Left lung (tissue), 14 donors: ENCODE measurements at places on chromosomes 1 and 21. TPM values are rescaled to one million over a fixed set of nuclear protein-coding genes. Genes with fewer than 3 reads are reported as not detected.
A peak's percentile ranks its signal among the peaks of the same experiment; 100 is the strongest.

- DNase-seq, result no peak
Observed at GRCh38 chr21:18614303-18614702, 210.7 kb upstream of the TMPRSS15 start.

GRCh38 chr1:233704898-233705723, 91.2 kb downstream of the KCNK1 start:
- no peak for DNase-seq

DNA sequence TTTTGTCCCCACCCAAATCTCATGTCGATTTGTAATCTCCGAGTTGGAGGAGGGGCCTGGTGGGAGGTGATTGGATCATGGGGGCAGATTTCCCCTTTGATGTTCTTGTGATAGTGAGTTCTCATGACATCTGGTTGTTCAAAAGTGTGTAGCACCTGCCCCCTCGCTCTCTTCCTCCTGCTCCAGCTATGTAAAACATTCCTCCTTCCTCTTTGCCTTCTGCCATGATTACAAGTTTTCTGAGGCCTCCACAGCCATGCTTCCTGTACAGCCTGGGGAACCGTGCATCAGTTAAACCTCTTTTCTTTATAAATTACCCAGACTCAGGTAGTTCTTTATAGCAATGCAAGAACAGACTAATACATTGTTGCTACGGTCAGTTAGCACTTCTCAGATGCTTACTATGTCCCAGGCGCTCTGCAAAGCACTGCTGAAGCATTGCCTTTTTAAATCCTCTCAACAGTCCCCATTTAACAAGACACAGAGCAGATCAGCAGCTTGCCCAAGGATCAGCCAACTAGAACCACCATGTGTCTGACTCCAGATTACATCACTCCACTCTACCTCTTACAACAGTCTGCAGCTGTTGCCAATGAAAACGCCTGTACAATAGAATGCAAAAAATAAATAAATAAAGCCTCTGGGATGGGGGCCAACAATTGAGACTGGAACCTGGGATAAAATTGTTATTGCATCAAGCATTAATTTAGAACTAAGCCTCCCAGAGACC, 52.4 kb upstream of the USP1 start:
- peak; percentile 86 for DNase-seq

DNA sequence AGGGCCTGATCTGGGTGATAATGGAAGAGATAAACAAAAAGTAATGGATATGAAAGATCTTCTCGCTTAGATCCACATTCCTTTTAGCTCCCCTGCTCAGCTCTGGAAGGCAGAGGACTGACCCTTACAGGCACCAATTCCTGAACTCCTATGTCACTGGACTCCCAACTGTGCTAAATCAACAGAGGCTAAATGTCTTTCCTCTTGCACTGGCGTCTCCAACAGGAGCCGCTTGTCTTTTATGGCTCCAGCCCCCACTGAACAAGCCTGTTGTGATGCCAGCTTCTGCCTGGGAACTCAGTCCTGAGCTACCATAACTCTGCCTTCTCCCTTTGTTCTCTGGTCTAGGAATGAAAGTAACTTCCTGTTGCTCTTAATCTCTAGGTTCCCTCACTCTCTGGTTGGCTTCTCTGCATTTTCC, 142.1 kb upstream of the COL11A1 start:
- no peak for DNase-seq

DNA sequence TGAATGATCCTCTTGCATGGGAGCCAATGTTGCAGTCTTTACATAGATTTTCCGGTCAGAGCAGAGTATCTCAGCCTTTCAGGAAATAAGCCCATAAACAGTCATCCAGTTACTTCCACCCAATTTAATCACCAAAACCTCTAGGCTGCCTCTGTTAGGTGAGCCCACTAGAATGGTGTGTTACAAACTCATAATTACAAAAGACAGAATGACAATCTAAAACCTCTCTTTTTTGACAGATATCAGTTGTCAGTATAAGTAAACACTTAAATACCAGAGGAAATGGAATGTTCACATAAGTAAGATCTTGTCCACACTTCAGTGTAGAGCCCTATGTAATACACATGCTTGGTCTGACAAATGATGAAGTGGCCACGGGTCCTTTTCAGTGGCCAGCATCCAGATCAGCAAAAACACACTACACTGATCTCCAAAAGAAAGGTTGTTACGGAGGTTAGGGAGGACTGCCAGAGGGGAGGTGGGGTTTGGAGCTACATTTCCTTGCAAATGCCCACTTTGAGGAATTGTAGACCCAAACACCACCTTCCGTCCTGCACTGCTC, 71.3 kb upstream of the FBXO28 start:
- no peak for DNase-seq

DNA sequence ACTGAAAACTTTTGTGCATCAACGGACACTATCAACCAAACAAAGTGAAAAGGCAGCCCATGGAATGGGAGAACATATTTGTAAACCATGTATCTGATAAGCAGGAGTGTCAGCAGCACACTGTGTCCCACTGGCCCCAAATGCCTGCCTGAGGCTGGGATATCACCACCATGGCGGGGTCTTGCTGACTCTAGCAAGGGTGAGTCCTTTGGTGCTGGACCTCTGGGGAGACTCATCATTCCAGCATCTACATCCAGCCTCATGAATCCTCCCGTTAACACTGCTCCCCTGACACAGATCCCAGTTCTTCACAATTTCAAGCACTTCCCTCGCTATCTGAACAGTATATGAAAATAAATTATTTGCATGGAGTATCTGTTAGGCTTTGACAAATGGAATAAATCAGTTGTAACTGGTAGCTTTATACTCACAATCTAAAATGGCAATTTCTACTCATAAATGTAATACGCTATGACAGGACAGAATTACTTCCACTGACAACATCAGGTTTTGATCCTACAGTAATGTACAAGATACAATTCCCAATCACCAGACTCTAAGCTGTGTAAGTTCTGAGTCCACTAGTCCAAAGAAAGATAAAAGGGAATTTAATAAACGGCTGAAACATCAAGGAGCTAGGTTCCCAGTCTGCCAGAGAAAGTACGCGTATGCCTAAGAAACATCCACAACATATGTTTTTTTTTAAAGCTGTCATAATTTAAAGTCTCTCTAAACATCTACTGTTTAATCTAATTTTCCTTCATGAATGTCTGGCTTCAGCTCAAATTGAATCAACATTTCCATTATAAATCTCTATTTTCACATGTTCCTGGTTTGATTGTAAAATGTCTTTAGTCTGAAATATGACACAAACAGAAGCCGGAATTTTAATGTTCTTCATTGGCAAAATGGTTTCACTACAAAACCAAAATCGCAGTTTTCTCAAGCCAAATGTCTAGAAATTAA, 95.1 kb downstream of the SIPA1L2 start:
- no peak for DNase-seq

GRCh38 chr1:100785470-100786052, 66.0 kb downstream of the VCAM1 start:
- no peak for DNase-seq

- no peak for DNase-seq
Observed at GRCh38 chr1:86714159-86714558, 9.8 kb downstream of the SH3GLB1 start.

DNA sequence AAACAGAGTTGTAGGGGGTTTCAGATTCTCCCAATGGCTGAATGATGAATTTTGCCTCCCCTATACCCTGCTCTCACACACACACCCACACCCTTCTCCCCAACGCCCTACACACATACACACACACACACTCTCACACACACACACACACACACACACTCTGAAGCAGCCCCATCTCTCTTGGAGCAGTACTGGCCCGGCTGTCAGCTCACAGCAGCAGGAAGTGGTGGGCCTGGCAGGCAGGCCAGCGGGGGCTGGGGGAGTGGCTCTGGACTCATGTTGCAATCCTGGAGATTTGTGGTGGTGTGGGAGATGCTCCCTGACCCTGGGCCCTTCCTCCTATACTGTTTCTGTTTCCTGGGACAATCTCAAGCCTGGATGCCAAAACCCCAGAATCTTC, 2.2 kb downstream of the IKBKE start:
- DNase-seq, result peak; percentile 86

DNA sequence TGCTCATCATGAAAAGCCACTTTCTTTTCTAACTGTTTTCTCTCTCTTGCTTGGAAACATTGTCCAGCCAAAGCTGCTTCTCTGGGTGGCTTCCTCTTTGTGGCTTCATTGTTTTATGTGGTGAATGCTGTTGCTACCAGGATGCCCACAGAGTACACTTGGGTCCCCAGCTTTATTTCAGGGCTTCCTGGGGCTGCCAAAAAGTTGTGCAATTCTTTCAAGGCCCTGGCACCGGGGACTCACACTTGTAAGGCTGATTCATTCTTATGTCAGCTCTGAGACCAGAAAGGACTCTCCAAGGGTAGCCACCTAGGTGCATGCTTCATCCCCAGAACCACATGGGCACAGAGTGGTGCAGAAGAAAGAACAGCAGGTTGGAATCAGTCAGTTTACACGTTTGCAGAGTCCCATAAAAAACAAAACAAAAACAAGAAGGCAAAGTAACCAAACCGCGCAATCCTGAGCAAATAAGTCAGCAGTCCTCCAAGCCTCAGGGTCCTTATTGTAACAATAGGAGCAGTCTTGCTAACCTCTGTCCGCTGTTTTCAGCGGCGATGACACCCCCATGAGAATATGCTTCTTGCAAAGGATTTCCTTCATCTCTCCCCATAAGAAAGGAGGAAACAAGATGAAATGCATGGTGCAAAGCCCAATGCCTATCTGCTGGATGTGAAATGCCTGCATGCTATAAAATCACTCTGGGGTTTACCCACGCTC, 89.9 kb upstream of the SSX2IP start:
- DNase-seq, result no peak

DNA sequence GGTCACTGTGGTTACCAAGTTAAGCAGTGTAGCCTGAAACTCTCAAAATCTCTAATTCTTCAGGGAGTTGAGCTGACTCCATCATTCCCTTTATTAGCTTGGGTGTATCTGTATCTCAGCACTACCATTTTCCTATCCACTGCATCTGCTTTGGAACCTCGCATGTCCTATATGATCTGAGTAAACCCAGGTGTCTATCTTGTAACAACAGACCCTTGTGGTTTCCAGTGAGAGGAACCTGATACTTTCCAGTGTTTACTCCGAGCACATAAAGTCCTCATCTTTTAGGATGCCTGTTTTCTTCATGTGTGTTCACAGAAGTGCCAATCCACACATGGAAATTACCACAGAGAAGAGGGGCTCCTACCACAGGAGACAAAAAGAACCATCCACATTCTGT, 650.4 kb downstream of the LMO4 start:
- no peak for DNase-seq

DNA sequence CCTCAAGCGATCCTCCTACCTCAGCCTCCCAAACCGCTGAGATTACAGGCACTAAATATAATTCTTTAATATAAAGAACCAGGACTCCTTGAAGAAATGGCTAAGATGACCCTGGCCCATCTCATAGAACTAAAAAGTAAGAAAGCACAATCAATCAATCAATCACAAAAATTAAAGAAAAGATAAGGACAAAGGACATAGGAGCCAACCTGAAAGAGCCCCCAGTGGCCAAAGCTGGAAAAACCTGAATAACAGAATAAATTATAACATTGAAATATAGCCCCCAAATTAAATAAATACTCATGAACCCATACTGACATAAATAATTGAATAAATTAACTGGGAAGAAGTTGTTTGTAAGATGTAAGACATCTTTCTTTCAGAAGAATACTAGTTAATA, 8.9 kb downstream of the NUP210L start:
- DNase-seq, result no peak

GRCh38 chr1:201346337-201346939, 31.0 kb downstream of the TNNT2 start:
- DNase-seq, result no peak

DNA sequence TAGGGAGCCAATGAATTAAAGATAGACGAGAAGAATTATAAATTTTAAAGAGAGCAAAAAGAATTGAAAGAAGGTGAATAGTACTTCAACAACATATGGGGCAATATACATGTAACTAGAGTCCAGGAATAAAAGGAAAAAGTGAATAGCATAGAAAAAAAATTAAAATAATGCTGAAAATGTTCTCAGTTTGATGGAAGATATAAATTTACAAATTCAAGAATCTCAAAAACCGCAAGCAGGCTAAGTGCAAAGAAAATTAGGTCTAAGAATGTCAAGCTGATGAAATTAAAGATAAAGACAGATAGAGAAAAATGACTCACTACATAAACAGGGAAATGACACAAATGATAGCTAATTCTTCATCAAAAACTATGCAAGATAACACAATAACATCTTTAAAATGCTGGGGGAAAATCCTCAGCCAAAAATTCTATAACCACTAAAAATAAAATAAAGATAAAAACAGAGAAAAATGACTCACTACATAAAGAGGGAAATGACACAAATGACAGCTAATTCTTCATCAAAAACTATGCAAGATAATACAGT, 326.3 kb downstream of the TBX15 start:
- DNase-seq, result no peak

DNA sequence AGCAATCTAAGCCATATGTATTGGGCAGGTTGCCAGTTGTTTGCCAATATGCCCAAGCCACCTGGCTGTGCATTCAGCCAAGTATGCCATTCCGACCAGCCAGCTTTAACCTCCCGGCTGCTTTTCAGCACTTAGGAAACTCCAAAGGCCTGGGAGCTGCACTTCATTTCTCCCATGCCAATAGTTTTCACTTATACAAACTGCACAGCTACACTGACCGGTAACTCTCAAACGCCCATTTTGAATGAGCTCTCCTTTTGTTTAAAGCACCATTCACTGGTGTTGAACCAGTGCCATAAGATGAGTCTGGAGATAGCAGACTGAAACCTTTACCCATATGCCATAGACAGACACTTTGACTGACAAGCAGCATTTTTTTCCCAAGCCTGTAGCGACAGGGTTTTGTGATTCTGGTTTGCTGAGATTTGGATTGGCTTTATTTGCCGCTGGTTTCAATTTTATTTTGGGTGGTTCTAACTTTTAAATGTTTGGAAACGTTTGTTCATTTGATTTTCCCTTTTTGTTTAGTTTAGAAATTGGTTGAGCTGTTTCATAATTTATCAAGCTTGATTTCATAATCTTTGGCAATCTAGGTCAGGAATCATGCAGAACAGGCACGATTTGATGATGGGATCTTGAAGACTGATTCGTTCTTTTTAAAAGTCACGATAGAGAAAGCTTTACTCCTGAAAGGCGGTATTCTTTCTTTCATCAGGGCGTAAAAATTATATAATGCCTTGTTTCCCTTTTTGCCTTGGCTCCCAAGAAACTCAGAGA, 144.6 kb downstream of the NFIA start:
- no peak for DNase-seq

Gene ALX3
- not detected for total RNA-seq

Gene SPATA21
- not detected for total RNA-seq

Gene OR2W3
- total RNA-seq, result not detected
